Suppressor macrophage treated with lipopolysaccharide for 4 hours (primary cell): ENCODE measurements at places on chromosomes 7 and 10.
A peak's percentile ranks its signal among the peaks of the same experiment; 100 is the strongest.

DNA sequence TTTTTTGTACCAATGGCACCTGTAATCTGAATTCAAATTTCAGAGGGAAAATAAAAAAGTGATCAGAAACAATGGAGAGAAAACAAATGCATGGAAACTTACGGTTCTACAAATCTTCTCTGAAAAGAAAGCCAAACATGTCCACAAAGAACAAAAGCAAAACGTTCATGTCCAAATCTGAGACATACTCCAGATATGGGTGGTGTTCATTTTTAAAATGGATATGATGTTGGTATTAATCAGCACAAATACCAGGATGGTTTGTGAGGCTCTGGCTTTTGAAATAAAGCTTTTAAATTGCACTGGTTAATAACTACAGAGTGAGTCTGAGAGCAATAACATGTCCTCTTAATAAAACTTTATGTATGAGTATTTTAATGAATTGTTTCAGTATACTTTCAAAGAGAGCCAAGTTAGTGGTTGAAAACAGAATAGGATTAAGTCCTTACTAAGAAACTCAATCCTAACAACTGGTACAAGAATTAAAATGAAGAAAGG lies 366.4 kb downstream of the INHBA start:
- no peak for DNase-seq

DNA sequence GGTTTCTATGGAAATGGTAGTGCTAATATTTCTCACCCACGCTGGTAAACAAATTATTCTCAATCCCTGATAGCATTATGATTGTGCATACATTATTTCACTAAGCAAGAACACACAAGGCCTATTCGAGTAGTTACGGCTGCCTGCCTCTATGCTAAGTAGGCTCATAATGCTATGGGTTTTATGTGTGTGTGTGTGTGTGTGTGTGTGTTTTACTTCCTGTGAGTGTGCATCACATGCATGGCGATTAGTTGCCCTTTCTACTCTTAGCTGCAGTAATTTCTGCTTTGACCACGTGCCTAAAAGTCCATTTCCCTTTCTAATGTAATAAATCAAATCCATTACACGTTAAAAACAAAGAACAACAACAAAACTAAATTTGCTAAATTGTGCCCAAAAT lies 117.0 kb downstream of the CHCHD3 start:
- peak; percentile 53 for DNase-seq

- no peak for DNase-seq
Measured at GRCh38 chr10:132309471-132309865, 1.7 kb upstream of the STK32C start.

DNA sequence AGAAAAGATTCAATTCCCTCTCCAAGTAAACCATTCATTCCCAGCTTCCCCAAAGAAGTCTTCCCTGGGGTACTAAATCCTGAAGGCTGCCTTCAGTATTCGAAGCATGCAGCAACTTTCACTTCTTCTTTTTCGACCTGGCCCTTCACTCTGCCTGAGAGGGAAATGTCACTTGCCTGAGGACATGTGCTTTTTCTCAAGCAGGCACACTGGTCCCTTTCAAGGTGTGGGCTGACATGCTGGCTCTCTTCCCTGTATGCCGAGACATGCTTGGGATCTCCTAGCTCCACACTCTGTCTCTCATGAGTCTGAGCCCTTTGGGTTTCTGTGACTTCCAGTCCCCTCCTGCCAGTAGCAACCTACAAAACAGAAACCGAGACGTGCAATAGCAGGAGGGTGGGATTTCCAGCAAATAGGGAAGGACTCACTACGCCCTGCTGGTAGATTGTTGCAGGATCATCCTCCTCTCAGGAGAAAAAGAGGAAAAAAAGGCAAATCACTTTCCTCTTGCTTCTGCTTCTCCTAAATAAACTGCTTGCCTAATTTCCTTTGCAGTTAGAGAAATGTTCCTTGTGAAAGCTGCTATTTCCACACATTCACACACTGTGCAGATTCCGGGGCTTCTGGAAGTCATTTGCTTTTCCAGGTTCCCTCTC lies 33.5 kb downstream of the FIGNL1 start:
- peak; percentile 89 for DNase-seq

GRCh38 chr10:70828923-70829322 lies 13.2 kb downstream of the SGPL1 start:
- no peak for DNase-seq

- no peak for DNase-seq
Measured at GRCh38 chr10:77679217-77679616, 41.6 kb upstream of the KCNMA1 start.

DNA sequence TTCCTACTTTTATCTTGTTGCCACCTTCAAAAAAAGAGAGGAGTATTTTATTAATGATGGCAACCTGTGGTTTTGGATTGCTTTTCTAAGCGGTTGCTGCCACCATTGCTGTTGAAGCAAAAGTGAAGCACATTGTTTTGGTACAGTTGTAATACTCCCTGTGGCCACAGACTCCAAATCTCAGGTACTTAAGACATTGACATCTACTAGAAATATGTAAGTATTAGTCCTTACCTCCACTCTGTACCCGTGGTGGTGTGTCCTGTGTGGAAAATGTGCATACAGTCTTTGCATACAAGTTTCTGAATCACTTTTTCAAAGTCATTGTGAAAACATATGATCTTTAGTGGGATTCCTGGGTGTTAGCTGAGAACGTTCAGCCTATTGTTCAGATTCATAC lies 85.7 kb downstream of the ANLN start:
- no peak for DNase-seq

- no peak for DNase-seq
Measured at GRCh38 chr7:86942081-86942480, 117.4 kb downstream of the ELAPOR2 start.

DNA sequence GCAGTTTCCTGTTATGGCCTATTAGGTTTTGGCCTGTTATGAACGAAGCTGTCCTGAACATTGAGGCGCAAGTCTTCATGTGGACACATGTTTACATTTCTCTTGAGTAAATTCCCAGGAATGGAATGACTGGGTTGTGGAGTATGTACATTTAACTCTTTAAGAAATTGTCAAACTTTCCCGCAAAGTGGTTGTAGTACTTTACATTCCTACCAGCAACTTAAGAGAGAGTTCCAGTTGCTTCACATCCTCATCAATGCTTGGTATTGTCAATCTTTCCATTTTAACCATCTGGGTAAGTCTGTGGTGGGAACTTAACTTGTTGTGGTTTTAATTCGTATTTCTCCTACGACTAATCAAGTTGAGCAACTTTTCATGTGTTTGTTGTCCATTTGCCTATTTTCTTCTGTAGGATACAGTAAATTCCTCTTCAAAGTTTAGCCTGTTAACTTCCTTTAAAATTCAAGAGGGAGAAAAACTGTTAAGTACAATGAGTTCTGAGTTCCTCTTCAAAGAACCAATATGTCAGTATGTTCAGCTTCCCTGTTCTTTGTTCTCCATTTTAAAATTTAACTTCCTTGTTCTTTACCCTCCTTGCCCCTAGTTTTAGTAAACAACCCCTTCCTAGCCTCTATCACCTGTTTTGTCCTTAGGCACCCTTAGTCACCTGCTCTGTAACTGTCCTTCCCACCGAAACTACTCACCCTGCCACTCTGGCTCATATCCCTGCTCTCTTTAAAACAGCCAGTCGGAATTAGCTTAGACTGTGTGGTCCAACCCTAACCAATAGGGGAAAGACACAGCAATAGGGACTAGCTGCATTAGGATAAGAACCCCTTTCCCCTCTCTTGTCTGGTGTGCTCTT lies 74.0 kb downstream of the FAM241B start:
- peak; percentile 59 for DNase-seq

- no peak for DNase-seq
Measured at GRCh38 chr10:98260350-98260749, 7.6 kb downstream of the LOXL4 start.

DNA sequence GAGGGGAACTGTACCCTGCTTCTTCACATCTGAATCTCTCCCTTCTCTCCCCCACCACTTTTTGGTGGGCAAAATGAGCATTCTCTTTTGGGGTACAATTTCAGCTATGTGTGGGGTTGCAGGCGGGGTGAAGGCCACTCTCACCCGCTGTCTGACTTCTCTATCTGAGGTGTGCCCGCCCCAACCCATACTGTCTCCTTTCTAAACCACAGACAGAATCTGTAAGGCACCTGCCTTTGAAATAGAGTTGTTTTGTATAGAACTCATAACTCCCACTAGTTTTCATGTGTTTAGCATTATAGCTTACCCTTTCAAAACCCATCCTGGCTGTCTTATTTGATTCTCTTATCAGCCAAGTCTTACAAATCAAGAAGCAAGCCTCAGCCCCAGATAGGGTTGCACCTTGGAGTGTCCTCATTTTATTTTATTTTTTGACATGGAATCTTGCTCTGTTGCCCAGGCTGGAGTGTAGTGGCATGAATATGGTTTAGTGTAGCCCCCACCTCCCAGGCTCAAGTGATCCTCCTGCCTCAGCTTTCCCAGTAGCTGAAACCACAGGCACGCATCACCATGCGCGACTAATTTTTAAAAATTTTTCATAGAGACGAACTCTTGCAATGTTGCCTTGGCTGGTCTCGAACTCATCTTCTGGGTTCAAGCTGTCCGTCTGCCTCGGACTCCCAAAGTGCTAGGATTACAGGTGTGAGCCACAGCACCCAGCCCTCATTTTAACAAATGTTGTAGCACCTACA lies 11.9 kb downstream of the TSPAN14 start:
- no peak for DNase-seq

GRCh38 chr10:68870545-68871104 lies 30.5 kb upstream of the DDX50 start:
- no peak for DNase-seq

- peak; percentile 56 for DNase-seq
Measured at GRCh38 chr10:124743191-124744101, 732 bp downstream of the FAM53B start.

DNA sequence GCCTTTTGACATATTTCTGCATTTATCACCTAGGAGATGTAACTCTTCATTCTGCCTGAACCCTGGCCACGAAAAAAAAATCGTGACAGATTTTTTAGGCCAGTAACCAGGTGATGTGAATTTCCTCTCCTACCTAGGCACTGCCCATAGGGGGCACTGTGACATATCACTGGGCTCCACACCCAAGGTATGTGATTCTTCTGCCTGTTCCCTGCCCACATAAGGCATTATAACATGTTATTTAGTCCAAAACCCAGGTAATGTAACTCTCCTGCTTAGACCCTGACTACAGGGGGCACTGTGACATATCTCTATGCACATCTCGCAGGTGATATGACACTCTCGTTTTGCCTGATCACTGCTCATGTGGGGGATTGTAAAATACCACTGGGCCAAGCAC lies 29.5 kb upstream of the ZNF107 start:
- no peak for DNase-seq

GRCh38 chr10:132460691-132461090 lies 63.7 kb downstream of the PWWP2B start:
- DNase-seq, result no peak

- DNase-seq, result no peak
Measured at GRCh38 chr7:99112097-99112496, 31.8 kb downstream of the SMURF1 start.

DNA sequence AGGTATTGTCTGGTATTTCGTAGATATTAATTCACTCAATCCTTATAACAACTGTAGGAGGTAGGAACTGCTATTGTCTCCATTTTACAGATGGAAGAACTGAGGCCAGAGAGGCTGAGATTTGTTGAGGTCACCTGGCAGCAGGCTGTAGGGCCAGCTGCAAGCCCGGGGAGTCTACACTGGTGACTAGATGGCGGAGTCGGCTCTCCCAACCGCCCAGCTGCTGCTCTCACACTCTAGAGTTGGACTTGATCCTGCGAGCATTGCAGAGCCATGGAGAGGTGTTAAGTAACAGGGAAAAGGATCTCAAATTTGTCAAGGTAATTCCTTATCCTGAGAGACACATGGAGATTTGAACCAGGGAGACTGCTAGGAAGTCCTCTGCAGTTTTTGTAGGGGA lies 124.1 kb downstream of the CAMK1D start:
- no peak for DNase-seq

DNA sequence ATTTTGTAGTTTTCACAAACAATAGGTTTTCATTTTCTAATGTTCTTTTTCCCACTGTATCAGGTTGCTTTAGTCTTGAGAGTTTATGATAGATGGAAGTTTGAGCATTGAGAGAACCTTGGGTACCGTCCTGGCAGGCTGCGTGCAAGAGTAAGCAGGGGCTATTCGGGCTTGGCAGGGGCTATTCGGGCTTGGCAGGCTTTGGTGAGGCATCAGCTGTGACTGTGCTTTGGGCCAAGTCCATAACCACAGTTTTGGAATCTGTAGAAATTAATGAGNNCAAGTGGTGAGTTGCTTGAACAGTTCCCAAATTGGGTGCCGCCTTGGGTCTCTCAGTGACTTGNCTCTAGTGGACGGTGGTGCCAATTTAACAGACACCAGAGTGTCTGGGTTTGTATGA lies 424.6 kb downstream of the PAXIP1 start:
- DNase-seq, result no peak

DNA sequence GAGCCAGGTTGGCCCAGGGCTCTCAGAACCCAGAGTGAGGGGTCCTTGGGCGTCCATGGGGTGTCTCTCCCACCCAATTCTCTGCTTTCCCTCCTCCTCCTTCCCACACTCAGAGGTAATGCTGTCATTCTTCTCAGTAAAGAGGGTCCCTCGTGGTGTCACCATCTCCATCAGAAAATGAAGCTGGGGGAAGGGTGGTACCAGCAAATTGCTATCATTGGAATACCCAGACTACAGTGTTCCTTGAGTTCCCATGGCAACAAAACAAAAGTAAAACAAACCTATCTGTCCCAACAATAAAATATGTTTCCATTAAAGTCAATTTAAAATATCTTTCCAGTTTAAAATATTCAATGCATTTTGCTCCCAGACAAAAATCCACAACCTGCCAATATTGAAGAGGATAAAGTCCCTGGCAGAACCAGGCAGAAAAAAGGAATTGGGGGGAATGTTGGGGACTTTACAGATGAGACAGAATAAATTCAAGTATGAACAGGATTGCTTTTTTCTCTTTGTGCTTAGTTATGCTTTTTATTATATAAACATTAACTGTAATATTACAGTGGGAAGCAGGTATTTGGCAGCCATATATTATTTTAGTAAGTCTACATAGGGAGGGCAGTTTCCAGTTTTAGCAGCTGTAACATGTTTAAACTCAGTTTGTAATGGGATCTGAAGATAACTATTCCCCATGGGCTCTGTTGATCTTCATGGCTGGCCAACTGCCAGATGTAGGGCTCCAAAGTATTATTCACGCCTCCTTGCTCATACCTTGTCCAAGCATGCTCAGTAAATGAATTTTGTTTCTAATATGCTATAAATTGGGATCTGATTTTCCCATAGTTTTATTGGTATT lies 182.1 kb downstream of the ARID5B start:
- DNase-seq, result no peak

DNA sequence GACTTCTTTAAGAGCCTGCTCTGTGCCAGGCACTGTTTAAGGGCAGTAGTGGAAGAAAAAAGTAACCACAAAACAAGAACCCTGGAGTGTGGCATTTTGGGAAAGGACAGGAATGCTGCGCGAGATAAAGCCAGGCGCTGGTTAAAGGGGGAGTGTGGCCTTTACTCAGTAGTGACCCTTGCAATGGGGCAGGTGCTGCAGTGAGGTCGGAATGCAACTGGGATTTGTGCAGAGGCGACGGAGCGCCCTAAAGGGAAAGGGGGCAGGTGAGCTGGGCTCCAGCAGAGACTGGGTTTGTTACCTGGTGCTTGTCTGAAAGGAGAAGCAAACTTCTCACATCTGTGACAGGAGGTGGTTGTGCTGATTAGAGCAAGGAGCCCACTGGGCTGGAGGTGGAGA lies 263.6 kb downstream of the ACTR3B start:
- DNase-seq, result no peak

- DNase-seq, result no peak
Measured at GRCh38 chr10:95327367-95327766, 36.6 kb upstream of the PDLIM1 start.

- DNase-seq, result no peak
Measured at GRCh38 chr7:44787041-44787440, 9.4 kb upstream of the PPIA start.

- no peak for DNase-seq
Measured at GRCh38 chr7:139743267-139743966, 34.4 kb downstream of the HIPK2 start.
